Activated CD8-positive, alpha-beta memory T cell treated with anti-CD3 and anti-CD28 coated beads for 1 hour (primary cell): ENCODE measurements at places on chromosomes 4 and X.

- DNase-seq, result no peak
Observed at GRCh38 chr4:87240341-87240740, 19.9 kb upstream of the KLHL8 start.

- DNase-seq, result no peak
Observed at GRCh38 chr4:53640576-53641453, 49.5 kb upstream of the LNX1 start.

DNA sequence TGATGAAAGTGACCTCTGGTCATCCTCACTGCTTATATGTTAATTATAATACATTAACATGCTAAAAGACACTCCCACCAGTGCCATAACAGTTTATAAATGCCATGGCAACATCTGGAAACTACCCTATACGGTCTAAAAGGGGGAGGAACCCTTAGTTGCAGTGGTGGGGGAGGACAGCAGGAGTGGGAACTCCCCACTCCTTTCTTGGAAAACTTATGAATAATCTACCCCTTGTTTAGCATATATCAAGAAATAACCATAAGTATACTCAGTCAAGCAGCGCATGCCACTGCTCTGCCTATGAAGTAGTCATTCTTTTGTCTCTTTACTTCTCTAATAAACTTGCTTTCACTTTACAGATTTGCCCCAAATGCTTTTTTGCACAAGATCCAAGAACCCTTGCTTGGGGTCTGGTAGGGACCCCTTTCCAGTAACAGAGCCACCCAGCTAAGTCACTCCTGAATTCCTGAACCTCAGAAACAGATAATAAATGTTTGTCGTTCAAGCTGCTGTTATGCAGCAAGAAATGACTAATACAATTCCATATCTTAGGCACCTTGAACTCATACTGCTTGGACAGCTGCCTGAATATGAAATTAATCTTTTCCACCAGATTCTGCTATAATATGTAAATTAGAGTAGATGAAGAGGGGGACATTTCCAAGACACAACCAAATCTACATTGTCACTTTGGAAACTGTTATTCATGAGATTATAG is 14.4 kb upstream of the REPS2 start:
- no peak for DNase-seq

DNA sequence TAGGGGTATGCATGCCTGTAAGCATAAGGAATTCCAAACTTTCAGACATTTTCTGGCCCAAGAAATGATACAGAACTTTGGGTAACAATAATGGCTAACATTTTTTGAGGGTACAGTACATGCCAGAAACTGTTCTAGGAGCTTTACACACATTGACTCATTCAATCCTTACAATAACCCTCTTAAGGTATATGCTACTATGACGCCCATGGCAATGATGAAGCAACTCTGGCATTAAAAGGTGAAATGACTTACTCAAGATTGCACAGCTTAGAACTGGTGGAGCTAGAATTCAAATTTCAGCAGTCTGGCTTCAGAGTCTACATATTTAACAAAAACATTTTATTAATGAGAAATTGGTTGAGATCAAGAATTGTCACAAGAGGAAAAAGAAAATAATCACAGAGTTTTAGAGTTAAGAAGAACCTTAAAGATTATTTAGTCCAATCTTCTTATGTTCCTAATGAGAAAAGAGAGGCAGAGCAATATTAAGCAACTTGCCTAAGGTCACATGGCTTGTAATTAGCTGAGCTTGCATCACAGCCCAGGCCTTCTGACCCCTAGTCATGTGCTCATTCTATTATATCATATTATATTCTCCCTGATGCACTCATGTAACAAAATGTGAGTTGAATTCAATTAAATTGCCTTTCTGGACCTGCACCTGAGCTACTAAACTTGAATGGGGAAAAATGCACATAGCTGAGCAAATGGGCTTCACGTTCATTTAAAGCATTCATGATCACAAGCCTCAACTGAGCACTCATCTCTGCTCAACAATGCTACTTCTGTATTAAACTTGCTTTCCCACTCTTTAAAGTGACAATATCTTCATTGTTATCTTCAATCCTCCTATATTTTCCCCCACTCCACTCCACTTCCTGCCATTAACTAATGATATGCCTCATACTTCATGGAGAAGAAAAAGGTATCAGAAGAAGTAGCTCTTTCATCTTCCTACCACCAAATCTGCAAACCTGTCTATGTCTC is 73.2 kb downstream of the ENOX2 start:
- no peak for DNase-seq

GRCh38 chrX:39721566-39722279 is 376.0 kb downstream of the BCOR start:
- DNase-seq, result no peak

DNA sequence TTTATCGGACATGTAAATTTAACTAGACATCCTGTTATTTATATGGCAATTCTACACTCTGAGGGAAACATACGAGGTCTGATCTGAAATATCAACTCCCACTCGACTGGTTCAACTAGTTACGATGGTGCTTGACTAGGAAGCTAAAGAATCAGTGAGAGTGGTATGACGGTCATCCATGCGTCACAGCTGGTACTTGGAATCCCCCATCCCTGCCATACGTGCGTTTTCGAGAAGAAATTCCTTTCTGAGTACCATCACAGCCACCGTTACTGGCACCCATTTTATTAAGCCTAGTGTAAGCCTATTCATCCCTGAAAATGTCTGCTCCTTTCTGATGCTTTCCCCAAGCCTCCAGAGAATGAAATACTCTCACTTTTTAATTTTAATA is 695 bp upstream of the PIGA start:
- no peak for DNase-seq

- no peak for DNase-seq
Observed at GRCh38 chrX:148498067-148498466, 2.4 kb upstream of the AFF2 start.

GRCh38 chr4:52968241-52968640 is 106.1 kb downstream of the RASL11B start:
- DNase-seq, result no peak

- DNase-seq, result no peak
Observed at GRCh38 chr4:102627831-102628523, 126.8 kb downstream of the NFKB1 start.

- no peak for DNase-seq
Observed at GRCh38 chrX:15751155-15751819, 13.2 kb downstream of the CA5B start.

- no peak for DNase-seq
Observed at GRCh38 chr4:170978990-170979389, 834.2 kb upstream of the GALNTL6 start.

DNA sequence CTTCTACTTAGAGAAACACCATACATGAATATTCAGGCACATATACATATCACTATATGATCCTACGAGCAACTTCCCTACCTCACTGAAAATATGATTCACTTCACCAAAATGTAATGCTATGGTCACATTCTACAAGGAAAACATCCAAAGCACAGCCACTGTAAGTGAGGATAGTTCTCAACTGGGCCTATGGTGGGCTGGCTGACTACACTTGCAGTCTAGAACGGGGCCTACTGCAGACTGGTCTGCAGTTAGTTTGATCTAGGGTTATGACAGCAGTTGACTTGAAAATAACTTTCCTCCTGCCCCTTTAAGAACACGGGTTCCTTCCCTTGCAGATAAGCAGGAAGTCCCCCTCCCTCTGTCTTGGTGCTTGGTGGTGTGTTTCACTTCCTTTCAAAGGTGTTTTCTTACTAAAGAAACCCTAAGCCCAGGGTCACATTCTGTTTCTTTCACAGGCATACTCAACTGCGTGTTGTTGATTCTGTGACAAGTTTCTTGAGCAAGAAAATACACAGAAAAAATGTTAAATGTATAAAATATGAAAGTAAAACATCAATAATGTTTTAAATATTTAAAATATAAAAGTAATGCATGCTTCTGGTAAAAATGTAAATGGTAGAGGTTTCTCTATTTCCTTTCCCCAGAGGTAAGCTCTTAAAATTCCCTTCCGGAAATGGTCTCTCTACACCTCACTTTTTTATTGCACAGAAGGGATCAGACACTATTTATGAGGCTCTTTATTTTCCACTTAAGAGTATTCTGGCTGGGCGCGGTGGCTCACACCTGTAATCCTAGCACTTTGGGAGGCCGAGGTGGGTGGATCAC is 18.0 kb upstream of the TMSB4X start:
- DNase-seq, result no peak

DNA sequence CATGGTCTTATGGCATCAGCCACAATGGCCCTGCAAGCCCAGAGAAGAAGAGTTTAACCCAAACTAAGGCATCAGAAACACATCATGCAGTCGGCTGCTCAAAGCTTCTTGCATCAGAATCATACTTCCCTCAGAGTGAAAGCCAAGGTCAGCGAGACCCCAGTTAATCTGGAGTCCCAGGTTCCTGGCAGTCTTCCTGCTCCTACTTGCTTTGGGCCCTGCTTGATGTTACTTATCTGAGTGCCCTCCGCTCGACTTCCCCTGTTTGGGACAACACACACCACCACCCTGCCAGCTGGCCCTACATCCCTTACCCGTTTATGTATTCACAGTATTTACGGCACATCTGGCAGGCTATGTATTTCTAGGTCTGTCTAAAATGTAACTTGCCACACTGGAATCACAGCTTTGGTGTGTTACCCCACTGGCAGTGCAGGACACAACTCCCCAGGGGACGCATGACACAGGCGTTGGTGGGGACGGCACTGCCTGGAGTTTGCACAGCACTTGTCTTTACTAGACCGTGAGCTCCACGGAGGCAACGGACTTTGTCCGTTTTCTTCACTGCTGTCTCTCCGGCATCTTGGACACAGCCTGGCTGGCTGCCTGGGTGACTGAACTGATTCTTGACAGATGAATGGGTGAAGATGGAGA is 22.8 kb downstream of the CRMP1 start:
- DNase-seq, result no peak

DNA sequence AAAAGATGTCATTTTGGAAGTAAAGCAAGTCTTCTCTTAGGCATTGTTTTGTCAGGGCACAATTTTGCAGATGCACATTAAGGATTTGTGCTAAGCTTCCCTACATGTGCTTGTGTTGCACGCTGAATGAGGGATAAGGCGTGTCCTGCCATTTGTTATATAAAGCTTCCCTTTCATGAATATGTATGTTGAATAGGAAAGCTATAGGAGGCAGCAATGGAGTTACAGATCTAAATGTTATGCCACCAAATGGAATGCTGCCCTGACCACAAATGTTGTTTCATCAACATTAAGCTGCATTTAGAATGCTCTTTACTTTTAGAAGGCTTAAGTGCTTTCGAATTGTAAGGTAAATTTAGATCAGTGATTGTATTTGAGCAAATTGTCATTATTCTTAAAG is 20.9 kb downstream of the SGMS2 start:
- DNase-seq, result no peak

GRCh38 chr4:1592068-1592708 is 91.9 kb downstream of the FAM53A start:
- DNase-seq, result no peak

GRCh38 chr4:6473264-6474052 is 1.0 kb upstream of the PPP2R2C start:
- DNase-seq, result no peak

GRCh38 chr4:84263415-84263814 is 235.7 kb downstream of the NKX6-1 start:
- DNase-seq, result no peak

DNA sequence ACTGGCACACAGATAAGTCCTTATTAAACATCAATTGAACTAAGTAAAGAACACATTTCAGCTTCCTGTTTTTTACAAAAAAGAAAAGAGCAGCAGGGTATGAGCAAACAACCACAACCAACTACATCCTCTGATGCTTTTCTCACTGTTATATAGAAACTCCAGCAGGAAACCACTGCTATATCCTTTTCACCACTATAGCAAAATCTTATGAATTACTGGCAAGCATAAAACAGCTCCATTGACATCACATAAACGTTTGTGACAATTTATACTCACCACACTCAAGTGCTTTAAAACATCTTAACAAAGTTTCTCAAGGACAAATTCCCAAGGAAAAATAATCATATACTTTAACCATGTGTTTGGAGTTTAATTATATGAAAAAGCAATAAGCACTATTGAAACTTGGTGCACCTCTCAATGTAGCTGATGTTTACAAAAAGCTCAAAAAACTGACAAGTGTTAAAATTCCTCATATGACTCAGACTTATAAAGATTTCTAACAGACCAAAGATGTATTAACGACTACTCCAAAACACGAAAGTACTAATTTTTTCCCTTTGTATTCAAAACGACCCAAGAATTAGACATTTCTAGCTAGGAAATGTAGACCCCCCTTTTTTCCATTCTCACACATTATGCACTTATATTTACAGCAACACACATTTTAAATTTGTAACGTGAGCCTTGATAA is 12.9 kb downstream of the GPRIN3 start:
- DNase-seq, result no peak

DNA sequence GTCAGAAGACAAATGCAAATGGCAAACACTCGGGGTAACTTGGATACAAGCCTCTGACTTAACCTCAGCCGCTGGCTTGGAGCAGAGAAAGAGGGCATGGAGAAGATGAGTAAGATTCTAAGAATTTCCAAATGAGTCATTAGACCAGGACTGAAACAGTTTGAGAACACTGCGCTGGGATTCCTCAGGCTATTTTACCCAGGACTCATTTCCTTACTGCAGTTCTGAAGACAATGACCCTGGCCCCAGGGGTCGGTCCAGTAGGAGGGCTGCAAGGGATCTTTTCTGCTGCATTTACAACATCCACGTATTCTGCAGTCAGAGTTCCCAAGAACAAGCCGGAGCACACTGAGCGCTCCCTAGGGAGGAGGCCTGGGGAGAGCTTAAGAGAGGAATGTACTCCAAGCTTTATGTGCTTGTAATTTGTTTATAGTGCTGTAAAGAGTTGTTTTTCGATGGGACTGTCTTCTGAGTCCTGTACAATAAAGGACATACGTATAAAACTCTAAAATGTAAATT is 27.3 kb upstream of the SORBS2 start:
- no peak for DNase-seq

DNA sequence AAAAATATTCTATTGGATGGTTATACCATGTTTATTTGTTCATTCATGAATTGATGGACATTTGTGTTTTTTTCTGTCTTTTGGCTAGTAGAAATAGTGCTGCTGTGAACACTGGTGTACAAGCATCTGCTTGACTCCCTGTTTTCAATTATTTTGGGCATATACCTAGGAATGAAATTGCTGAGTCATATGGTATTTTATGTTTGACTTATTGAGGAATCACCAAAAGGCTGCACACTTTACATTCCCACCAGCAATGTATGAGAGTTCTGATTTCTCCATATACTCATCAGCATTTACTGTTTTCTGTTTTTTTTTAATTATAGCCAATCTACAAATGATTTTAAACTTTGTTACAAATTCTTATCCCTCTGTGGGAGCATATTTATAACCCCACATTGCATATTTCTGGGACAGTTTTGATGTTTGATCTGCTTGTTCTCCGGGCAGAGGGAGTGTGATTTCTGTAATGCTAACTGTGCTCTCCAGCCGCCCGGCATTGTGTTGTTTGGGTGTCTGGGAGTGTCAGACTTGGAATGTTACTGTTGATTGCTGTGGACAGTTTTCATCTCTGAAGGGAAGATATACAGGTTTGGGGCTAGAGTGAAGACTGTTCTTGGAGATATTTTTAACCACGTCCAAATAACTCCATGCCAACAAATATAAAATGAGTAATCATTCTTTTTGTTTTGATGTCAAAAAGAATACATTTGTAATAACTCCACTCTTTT is 60.5 kb upstream of the PGRMC2 start:
- DNase-seq, result no peak

- DNase-seq, result no peak
Observed at GRCh38 chr4:121030711-121031110, 41.6 kb downstream of the NDNF start.

GRCh38 chrX:859329-859728 is 228.7 kb downstream of the SHOX start:
- DNase-seq, result no peak

- no peak for DNase-seq
Observed at GRCh38 chrX:49761481-49761880, 65.7 kb upstream of the PAGE1 start.
